ENCODE measurements at places on chromosomes 12 and 14.

DNA sequence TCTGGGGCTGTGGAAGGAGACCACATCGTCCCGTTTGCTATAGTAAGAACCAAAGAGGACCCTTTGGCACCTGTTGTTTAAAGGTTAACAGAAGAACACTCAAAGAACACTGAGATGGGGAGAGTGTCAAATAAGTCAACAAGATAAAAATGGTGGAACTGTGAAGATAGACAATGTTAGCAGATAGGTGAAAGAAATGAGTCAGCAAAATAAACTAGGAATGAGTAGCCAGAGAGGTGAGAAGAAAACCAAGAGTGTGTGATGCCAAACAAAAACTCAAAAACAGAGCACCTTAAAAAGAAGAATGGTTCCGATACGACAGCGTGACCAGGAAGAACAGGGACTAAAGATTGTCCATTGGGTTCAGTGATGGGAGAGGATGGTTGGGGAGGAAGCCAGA lies 74.7 kb upstream of the PIWIL1 start:
- H3K27ac ChIP-seq: no peak overlapping the region
- H3K36me3 ChIP-seq: no peaks in the 10 kb centered on the region
- H3K27me3 ChIP-seq: peaks cover 10% of the 10 kb centered on the region
- H3K4me3 ChIP-seq: no peak overlapping the region

DNA sequence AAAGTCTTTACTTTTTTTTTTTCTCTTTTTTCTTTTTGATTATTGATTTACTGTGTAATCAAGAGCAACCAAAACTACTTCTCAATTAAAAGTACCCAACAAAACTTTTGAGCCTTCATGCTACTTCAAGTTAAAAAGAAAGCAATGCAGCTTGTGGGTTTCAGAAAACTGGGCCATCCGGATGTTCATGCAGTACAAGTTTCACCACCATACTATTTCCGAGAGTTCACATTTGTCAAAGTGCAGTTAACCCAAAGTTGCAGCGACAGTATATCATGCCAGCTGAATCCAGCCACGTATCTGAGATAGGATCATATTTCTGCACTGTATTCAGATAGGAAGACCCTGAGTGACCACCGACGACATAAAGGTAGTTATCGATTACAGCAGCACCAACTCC lies 33.0 kb downstream of the KLHL28 start:
- no peaks in the 10 kb centered on the region for H3K4me1 ChIP-seq
- H3K27ac ChIP-seq: no peak overlapping the region
- H3K36me3 ChIP-seq: peaks cover 2% of the 10 kb centered on the region
- H3K27me3 ChIP-seq: no peaks in the 10 kb centered on the region
- DNase-seq: no peak
- H3K4me3 ChIP-seq: no peak overlapping the region

GRCh38 chr12:54959291-54960018 lies 25.1 kb downstream of the TESPA1 start:
- H3K4me1 ChIP-seq: no peaks in the 10 kb centered on the region
- no peak for DNase-seq
- no peaks in the 10 kb centered on the region for H3K36me3 ChIP-seq
- no peak overlapping the region for H3K27ac ChIP-seq
- peaks cover 44% of the 10 kb centered on the region for H3K27me3 ChIP-seq

GRCh38 chr12:70338531-70338930 lies 27.6 kb upstream of the KCNMB4 start:
- H3K4me1 ChIP-seq: peaks cover 3% of the 10 kb centered on the region
- no peak for DNase-seq
- H3K36me3 ChIP-seq: peaks cover 32% of the 10 kb centered on the region
- H3K27ac ChIP-seq: no peak overlapping the region
- H3K27me3 ChIP-seq: no peaks in the 10 kb centered on the region
- H3K4me3 ChIP-seq: no peak overlapping the region

DNA sequence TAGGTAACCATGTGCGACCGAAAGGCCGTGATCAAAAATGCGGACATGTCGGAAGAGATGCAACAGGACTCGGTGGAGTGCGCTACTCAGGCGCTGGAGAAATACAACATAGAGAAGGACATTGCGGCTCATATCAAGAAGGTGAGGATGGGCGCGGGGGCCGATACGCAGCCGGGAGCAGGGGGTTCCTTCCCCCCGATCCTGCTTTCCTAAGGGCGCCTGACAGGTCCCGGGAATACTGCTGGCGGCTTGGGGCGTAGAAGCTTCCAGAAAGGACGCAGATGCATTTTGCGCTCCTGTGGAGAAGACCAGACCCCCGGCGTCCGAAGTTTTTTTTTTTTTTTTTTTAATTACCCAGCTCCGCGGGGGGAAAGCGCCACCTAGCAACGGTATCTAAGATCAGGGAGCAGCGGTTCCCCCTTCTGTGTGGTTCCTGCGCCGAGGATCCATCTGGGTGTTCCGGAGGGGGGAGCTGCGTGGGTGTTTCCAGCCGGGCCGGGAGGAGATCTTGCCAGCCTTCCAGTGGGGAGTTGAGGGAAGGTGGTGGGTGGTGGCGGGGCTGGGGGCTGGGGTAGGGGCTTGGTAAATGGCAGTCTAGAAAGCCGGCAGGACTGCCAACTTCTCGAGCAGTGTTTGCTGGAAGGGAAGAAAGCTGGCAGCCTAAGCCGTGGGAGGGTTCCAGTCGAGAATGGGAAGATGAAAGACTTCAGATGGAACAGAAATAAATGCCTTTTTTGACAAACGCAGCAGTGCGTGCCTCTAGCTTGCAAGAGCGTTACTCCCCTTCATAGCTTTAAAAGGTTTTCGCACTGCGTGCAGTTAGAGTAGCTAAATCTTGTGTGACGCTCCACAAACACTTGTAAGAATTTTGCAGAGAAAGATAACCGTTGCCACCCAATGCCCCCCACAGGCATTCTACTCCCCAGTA lies 764 bp downstream of the DYNLL1 start:
- H3K4me3 ChIP-seq: peak overlapping the region; percentile 93
- H3K4me1 ChIP-seq: peaks cover 38% of the 10 kb centered on the region
- peaks cover 10% of the 10 kb centered on the region for H3K36me3 ChIP-seq
- no peaks in the 10 kb centered on the region for H3K27me3 ChIP-seq
- peak overlapping the region; percentile 93 for H3K27ac ChIP-seq
- no peak for DNase-seq

- H3K27ac ChIP-seq: peak within 1 kb of the TSS; percentile 13
- H3K36me3 ChIP-seq: peaks cover 5% of the 10 kb centered on the region
- H3K27me3 ChIP-seq: peaks cover 72% of the 10 kb centered on the region
- peaks cover 9% of the 10 kb centered on the region for H3K4me1 ChIP-seq
- no peak for DNase-seq
Measured at GRCh38 chr14:28766469-28766955, at the start of gene FOXG1. Gene FOXG1 (plus strand): TSS chr14:28766787. CDS start chr14:28767280, 493 bp downstream.

- no peak overlapping the region for H3K27ac ChIP-seq
- H3K4me1 ChIP-seq: peaks cover 19% of the 10 kb centered on the region
- peak; percentile 91 for DNase-seq
- peaks cover 8% of the 10 kb centered on the region for H3K36me3 ChIP-seq
- no peaks in the 10 kb centered on the region for H3K27me3 ChIP-seq
Measured at GRCh38 chr12:55974308-55974730, 441 bp downstream of the RAB5B start.

GRCh38 chr14:56367416-56367815 lies 212.2 kb upstream of the TMEM260 start:
- DNase-seq: no peak
- H3K27ac ChIP-seq: no peak overlapping the region
- peaks cover 20% of the 10 kb centered on the region for H3K36me3 ChIP-seq
- H3K4me1 ChIP-seq: no peaks in the 10 kb centered on the region
- H3K27me3 ChIP-seq: peaks cover 27% of the 10 kb centered on the region
- no peak overlapping the region for H3K4me3 ChIP-seq

- H3K36me3 ChIP-seq: no peaks in the 10 kb centered on the region
- no peak overlapping the region for H3K4me3 ChIP-seq
- H3K27me3 ChIP-seq: peaks cover 23% of the 10 kb centered on the region
- H3K4me1 ChIP-seq: peaks cover 6% of the 10 kb centered on the region
- no peak overlapping the region for H3K27ac ChIP-seq
- no peak for DNase-seq
Measured at GRCh38 chr12:5648692-5649359, 216.9 kb downstream of the NTF3 start.

DNA sequence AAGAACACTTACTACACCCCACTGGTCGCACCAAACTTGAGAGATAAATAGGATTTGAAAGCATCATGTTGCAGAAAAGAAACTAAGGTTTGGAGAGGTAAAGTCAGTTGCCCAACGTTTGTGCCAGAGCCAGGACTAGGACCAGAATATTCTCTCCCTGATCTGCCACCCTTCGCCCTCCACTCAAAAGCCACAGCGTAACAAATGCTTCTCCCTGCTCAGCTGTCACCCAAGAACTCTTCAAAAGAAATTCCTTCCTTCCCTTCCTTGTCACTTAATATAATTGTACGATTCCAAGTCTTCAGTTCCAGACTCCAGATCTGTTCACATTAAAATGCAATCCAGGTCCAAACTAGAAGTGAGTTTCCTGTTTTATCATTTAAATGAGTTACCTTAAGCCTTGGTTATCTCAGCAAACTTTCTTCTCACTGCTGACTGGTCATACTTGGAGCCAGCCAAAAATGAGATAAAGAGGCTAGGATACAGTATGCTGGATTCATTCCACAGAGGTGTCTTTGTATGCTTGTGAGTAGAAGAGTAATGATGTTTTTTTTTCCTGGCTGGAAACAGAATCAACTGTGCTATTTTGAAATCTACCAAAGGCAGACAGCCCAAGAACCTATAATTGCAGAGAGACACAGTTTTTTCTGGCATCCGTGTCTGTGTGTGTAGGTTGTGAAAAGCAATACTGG lies 12.8 kb upstream of the PPFIBP1 start:
- no peak overlapping the region for H3K4me3 ChIP-seq
- peaks cover 10% of the 10 kb centered on the region for H3K4me1 ChIP-seq
- DNase-seq: no peak
- H3K27me3 ChIP-seq: no peaks in the 10 kb centered on the region
- peak overlapping the region; percentile 9 for H3K27ac ChIP-seq

GRCh38 chr14:50533241-50533705 lies 904 bp upstream of the MAP4K5 start:
- no peaks in the 10 kb centered on the region for H3K36me3 ChIP-seq
- no peak for DNase-seq

DNA sequence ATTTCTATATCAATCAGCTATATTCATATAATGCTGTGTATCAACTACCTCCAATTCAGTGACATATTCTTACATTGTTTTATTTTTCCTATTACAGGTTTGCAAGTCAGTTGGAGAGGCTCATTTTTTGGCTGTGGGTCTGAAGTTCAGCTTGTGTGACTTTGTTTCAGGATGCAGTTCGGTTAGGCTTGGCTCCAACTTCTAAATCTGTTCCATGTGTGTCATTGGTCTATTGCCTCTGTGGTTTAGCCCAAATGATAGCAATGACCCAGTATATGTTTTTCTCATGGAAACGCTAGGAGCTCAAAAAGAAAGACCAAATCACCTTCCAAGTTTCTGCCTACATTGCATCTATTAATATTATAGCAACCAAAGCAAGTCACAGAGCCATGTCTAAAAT lies 848.6 kb upstream of the LRFN5 start:
- H3K27ac ChIP-seq: no peak overlapping the region
- DNase-seq: no peak
- no peaks in the 10 kb centered on the region for H3K27me3 ChIP-seq
- H3K4me3 ChIP-seq: no peak overlapping the region
- peaks cover 1% of the 10 kb centered on the region for H3K36me3 ChIP-seq
- H3K4me1 ChIP-seq: no peaks in the 10 kb centered on the region

- H3K4me3 ChIP-seq: no peak overlapping the region
- H3K4me1 ChIP-seq: no peaks in the 10 kb centered on the region
- no peak overlapping the region for H3K27ac ChIP-seq
Measured at GRCh38 chr14:57982804-57983634, 117.1 kb upstream of the SLC35F4 start.

DNA sequence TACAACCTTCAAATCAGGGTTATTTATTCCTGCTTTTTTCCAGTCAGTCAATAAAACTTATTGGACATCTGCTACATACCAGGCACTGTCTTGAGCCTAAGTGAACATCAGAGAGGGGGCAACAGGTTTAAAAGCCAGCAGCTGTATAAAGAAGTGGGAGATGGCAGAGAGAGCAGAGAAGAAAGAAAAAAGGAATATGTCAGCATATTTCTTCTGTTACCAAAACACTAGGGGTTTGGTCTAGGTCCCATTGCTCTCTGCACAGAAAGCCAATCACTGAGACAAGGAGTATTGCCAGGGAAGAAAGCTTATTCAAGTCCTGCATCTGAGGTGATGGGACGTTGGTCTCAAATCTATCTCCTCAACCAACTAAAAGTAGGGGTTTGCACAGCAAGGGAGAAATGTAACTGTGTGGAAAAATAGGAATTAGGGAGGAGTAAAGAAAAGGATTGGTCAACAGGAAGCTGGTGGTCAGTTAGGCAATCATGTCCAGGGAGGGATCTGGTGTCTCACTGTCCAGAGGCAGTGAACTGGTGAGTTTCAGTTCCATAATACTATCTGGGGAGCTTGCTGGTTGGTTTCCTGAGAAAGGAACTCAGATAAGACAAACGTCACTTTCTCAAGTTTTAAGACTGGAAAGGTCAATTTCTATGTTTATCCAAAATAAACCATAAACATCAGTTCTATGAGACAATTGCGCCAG lies 107.5 kb downstream of the PHLDA1 start:
- H3K36me3 ChIP-seq: peaks cover 10% of the 10 kb centered on the region
- no peak overlapping the region for H3K4me3 ChIP-seq
- H3K4me1 ChIP-seq: no peaks in the 10 kb centered on the region
- H3K27me3 ChIP-seq: no peaks in the 10 kb centered on the region
- no peak for DNase-seq

DNA sequence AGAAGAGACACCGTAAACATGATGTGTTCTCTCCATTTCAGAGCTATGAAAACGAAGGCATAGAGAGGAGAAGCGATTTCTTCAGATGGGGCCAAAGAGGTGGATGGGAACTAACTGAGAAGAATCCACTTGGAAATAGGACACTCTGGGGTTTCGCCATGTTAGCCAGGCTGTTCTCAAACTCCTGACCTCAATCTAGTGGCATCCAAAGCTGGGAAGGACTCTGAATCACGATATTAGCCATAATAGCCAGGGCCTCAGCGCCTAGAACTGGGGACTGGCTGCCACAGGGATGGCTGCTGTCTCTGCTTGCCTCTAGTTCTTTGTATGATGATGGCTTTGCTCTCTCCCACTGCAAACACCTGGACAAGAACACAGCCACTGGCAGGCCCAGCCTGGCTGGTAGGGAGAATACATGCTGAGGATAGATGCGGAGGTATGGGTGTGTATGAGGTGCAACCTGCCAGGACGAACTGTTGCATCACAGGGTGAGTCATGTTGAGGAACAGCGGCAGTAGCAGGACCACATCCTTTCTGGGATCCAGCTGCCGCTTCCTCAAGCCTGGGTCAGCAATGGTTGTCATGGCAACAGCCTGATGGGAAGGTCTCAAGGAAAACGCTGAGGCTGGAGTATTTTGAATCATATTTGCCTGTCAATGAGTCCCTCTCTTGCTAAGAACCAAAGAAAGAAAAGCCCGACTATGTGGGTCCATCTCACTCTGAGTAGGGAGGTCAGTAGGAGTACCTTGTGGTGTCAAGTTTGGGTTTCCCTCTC lies 31.1 kb downstream of the CCDC177 start:
- peaks cover 13% of the 10 kb centered on the region for H3K27me3 ChIP-seq
- H3K27ac ChIP-seq: no peak overlapping the region

GRCh38 chr12:106138633-106139421 lies at the start of gene NUAK1:
Gene NUAK1 (minus strand): TSS chr12:106138954. CDS start chr12:106138653, 301 bp downstream.
- no peaks in the 10 kb centered on the region for H3K27me3 ChIP-seq
- DNase-seq: peak; percentile 92
- H3K4me1 ChIP-seq: peaks cover 61% of the 10 kb centered on the region
- H3K36me3 ChIP-seq: peaks cover 14% of the 10 kb centered on the region

All from chondrocyte (in vitro differentiated cells).